Suprapubic skin (tissue), 4 donors: ENCODE measurements at places on chromosomes 1 and 21.

- no peak for DNase-seq
Observed at GRCh38 chr1:178465011-178465410, 31.8 kb downstream of the CLEC20A start.

- peak; percentile 90 for DNase-seq
Observed at GRCh38 chr1:59367301-59368007, 70.6 kb downstream of the FGGY start.

GRCh38 chr1:26471498-26472319, 531 bp upstream of the HMGN2 start:
- DNase-seq: peak; percentile 88

DNA sequence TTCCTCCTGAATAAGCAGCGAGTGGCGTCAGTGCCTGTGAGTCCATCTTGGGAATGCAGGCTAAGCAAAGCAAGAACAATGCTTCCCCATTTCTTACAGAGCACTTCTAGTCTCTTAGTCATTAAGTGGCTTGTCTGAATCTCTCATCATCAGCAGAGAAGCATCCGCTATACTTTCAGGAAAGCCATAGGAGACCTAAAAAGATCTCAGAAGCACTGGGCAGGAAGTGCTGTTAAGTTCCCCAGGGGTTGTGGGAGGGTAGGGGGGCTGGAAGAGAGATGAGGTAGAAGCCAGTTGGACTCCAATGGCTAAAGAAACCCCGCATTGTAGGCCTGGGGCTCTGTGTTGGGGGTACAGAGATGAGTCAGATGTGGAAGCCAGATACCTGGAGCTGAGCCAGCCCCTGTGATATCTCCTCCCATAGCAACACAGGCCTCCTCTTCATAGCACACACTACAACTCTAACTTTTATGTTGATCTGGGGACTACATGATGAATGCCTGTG, 44.9 kb downstream of the SYT6 start:
- no peak for DNase-seq
